ENCODE measurements at places on chromosomes 12 and 14.

GRCh38 chr12:109734219-109735000, 20.8 kb downstream of the FAM222A start:
- no peak for DNase-seq

DNA sequence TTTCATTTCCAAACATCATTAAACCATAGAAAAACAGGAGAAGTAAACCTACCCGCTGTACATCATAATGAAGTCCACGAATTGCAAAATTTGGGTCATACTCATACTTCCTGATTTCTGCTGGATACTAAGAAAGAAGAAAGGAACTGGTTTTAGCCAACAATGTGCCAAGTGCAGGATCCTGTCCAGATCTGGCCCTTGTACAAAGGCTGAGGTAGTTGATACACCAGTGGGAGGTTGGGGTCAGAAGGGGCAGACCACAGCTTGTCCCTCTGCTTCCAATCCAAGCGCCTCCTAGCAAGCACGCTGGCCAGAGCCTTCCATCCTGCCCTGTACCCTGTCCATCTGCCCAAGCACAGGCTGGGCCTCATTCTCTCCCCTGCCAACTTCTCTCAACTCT, 34.2 kb downstream of the NT5DC3 start:
- no peak for DNase-seq

GRCh38 chr12:76189851-76190250, 105.4 kb upstream of the NAP1L1 start:
- DNase-seq = no peak

- DNase-seq = no peak
Observed at GRCh38 chr14:68965261-68965761, 13.8 kb downstream of the ACTN1 start.

GRCh38 chr12:50732591-50732990, 31.3 kb upstream of the ATF1 start:
- no peak for DNase-seq

DNA sequence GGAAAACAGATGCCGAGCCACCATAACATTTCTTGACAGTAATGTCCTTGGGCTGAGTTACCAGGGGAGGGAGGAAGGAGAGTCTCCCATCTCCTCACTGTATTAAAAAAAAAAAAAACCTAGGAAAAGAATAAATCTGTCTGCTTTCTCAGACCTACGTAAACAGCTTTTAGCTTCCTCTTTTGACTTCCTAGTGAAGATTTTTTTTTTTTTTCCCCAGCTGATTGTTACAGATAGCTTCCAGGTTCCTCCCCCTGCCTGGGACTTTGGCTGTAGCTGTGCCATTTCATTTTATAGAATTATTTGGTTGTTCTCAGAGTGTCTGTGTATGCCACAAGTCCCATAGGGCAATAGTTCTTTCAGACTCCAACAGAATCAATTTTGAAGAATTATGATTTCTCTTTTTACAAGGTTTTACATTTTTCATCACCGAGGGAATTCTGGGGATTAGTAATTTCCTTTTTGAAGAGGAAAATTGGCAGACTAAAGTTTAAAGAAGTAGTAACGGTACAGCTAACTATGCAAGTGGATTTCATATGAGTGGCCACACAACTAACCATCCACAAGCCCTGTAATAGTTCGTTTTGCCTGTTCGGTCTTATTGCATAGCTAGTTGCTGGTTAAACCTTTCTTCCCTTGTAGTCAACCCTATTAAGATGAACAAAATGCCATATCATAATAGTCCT, 23.1 kb upstream of the GNS start:
- DNase-seq = no peak

Data from CD4-positive, alpha-beta T cell (primary cell).